GM23248 (cell line): ENCODE measurements at places on chromosomes 4 and X. TPM values are rescaled to one million over a fixed set of nuclear protein-coding genes. Genes with fewer than 3 reads are reported as not detected.
A peak's percentile ranks its signal among the peaks of the same experiment; 100 is the strongest.

PPP2R2C gene
- not detected in 2 replicates for total RNA-seq

KCND1 gene
- 0.65 and 1.5 TPM in 2 replicates for total RNA-seq

UGT2B10 gene
- not detected in 2 replicates for total RNA-seq

ASB12 gene
- total RNA-seq = 0.22 TPM in 1 of 2 replicates, not detected in the other

SNX12 gene
- total RNA-seq = 47.0 and 76.1 TPM in 2 replicates

FRMD7 gene
- total RNA-seq = 0.11 TPM in 1 of 2 replicates, not detected in the other

GJB1 gene
- not detected in 2 replicates for total RNA-seq

- DNase-seq = no peak
Observed at GRCh38 chrX:19748896-19749680, 138.3 kb downstream of the SH3KBP1 start.

DNA sequence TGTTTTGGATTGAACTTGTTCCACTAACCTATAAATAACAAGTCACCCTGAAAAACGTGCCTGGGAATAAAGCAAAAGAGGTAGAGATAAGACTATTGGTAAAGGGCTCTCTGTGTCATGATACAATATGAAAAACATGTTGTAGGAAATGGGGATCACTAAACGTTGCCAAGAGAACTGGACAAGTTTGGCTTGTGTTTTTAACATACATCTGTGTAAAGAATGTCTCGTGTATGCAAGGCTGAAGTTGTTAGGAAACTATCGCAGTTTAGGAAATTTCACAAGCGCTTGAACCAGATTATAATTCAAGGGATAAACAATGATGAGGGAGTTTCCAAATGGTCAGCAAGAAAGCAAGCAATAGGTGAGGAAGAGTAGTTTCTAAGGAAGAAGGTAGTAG lies 655.8 kb downstream of the PCDH7 start:
- no peak for DNase-seq

GRCh38 chr4:182427554-182427953 lies 184.4 kb downstream of the TENM3 start:
- DNase-seq = peak; percentile 2

GRCh38 chrX:129717892-129718291 lies 20.9 kb upstream of the XPNPEP2 start:
- peak; percentile 80 for DNase-seq

- peak; percentile 99 for DNase-seq
Observed at GRCh38 chr4:53688186-53688790, 97.0 kb upstream of the LNX1 start.

DNA sequence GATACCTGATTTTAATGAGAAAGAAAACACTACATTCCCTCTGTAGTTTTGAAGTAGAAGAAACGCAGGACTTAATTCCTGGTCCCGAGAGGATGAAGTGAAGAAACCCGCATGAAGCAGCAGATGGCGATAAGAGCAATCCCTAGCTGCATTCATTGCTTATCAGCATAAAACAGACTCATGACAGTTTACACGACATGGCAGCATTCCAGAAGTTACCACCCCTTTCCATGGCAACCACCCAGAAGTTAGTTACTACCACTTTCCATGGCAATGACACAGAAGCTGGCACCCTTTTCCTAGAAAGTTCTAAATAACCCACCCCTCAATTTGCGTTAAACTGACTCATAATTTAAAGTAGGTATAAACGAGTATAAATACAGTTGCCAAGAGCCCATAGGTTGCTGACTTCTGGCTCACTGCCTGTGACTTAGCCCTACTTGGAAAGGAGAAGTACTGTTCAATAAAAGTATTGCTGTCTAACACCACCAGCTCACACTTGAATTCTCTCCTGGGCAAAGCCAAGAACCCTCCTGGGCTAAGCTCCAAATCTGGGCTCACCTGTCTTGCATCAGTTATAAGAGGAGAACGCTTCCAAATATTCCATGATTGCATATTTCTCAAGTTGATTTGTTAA lies 5.5 kb upstream of the XAGE2 start:
- DNase-seq = peak; percentile 10

- peak; percentile 59 for DNase-seq
Observed at GRCh38 chr4:40736910-40737309, 12.8 kb upstream of the NSUN7 start.

DNA sequence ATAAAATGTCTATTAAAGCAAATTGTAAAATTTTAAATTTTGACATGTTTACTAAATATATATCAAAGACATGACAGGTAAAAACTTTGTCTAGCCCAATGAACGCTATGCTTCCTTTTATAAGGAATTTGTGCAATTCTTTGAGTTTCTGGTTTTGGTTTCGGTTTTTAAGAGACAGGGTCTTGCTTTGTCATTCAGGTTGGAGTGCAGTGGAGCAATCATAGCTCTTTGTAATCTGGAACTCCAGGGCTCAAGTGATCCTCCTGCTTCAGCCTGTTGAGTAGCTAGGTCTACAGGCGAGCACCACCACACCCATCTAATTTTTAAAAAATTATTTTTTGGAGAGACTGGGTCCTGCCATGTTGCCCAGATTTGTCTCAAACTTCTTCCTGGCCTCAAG lies 60.7 kb downstream of the BLTP1 start:
- no peak for DNase-seq
